Inflammatory macrophage treated with lipopolysaccharide for 1 hour (primary cell): ENCODE measurements at places on chromosomes 6 and 20.
A peak's percentile ranks its signal among the peaks of the same experiment; 100 is the strongest.

- no peak for DNase-seq
Observed at GRCh38 chr6:110756817-110757216, 58.5 kb downstream of the CDK19 start.

- no peak for DNase-seq
Observed at GRCh38 chr6:128443553-128443952, 76.8 kb downstream of the PTPRK start.

DNA sequence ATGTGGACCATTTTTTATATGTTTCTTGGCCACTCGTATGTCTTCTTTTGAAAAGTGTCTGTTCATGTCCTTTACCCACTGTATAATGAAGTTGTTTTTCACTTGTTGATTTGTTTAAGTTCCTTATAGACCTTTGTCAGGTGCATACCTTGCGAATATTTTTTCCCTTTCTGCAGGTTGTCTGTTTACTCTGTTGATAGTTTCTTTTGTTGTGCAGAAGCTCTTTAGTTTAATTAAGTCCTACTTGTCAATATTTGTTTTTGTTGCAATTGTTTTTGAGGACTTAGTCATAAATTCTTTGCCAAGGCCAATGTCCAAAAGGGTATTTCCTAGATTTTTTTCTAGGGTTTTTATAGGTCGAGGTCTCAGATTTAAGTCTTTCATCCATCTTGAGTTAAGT lies 66.2 kb downstream of the UNC5CL start:
- DNase-seq: no peak

- DNase-seq: no peak
Observed at GRCh38 chr20:57936636-57937385, 227.0 kb upstream of the PMEPA1 start.

GRCh38 chr6:14743474-14744211 lies 502.2 kb upstream of the JARID2 start:
- DNase-seq: peak; percentile 91

GRCh38 chr20:9241721-9242427 lies 173.0 kb downstream of the PLCB4 start:
- no peak for DNase-seq

GRCh38 chr6:12147557-12148316 lies 135.6 kb downstream of the HIVEP1 start:
- no peak for DNase-seq

GRCh38 chr6:158164579-158165170 lies 3.4 kb downstream of the SERAC1 start:
- DNase-seq: no peak

DNA sequence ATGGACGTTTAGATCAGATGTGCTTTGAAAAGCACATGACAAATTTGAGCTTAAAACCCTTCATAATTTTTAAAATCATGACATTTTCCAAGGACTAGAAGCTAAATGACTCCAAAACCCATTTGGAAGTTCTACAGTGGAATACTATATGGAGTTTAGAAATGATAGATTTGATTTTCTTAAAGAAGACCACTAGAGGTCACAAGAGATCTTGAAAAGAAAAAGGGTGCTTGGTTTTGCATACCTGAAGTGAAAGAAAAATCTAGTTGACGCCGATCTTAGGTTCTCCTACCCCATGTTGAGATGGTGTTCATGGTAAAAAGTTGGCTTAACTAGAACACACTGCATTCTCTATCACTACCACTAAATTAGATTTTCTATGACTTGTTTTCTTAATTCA lies 31.5 kb downstream of the CFAP61 start:
- peak; percentile 43 for DNase-seq

GRCh38 chr6:168088161-168089053 lies 9.4 kb upstream of the FRMD1 start:
- DNase-seq: no peak

- no peak for DNase-seq
Observed at GRCh38 chr20:42974347-42974746, 215.4 kb downstream of the PTPRT start.

DNA sequence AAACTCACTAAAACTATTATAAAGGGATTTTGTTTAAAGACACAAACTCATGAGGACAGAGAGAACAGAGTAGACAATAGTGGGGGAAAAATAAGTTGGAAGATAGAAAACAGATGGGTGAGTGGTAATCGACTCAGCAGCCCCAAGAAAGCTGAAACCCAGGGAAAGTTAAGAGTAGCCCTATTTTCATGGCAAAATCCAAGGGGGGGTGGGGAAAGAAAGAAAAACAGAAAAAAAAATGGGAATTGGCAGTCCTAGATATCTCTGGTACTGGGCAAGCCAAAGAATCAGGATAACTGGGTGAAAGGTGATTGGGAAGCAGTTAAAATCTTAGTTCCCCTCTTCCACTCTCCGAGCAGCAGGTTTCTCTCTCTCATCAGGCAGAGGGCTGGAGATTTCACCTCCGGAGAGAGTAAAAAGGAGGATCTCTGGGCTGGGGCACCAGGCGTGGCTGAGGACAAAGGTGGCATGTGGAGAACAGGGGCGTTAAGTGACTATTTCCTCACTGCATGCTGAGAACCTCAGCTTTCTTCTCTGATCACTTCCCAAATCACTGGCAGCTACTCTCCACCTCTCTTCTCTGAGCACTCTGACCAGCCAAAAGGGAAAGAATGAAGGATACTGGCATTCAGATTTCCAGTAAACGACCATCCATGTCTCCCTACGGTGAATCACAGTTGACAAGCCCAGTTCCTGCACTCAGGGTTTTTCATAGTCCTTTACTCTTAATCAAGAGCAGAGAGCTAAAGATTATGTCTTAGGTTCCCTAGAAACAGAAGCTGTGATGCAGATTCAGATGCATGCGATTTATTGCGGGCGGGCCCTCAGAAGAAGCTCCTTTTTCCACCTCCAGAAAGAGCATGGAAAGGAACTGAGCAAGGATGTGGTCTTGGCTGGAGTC lies 7.3 kb upstream of the RNF24 start:
- no peak for DNase-seq
